ENCODE measurements at places on chromosomes 4 and X. TPM values are rescaled to one million over a fixed set of nuclear protein-coding genes. Genes with fewer than 3 reads are reported as not detected.

The PLAC8 gene
- 88.4 TPM for polyA plus RNA-seq

The RLIM gene
- 5.7 TPM for polyA plus RNA-seq

The DSPP gene
- polyA plus RNA-seq, result not detected

The CLIC2 gene
- polyA plus RNA-seq, result 2.8 TPM

The SSX2B gene
- polyA plus RNA-seq, result not detected

The USP26 gene
- polyA plus RNA-seq, result not detected

The L1CAM gene
- polyA plus RNA-seq, result 1.4 TPM

The ZAR1 gene
- polyA plus RNA-seq, result not detected

The SSX1 gene
- polyA plus RNA-seq, result not detected

The ADRA2C gene
- 0.61 TPM for polyA plus RNA-seq

The SSX4 gene
- not detected for polyA plus RNA-seq

The SLC7A11 gene
- 0.16 TPM for polyA plus RNA-seq

The RASGEF1B gene
- 7.4 TPM for polyA plus RNA-seq

The PTPN13 gene
- 18.3 TPM for polyA plus RNA-seq

The CYP2U1 gene
- polyA plus RNA-seq, result 0.77 TPM

The WDR17 gene
- polyA plus RNA-seq, result 0.22 TPM

The KLHL4 gene
- polyA plus RNA-seq, result 0.05 TPM

The AMBN gene
- polyA plus RNA-seq, result not detected

The NEXMIF gene
- polyA plus RNA-seq, result 0.14 TPM

The CLRN2 gene
- polyA plus RNA-seq, result not detected

The CENPVL1 gene
- not detected for polyA plus RNA-seq

The SORCS2 gene
- polyA plus RNA-seq, result 1.2 TPM

The ENPEP gene
- 0.10 TPM for polyA plus RNA-seq

The TLR7 gene
- polyA plus RNA-seq, result 0.04 TPM

The UGT2B17 gene
- polyA plus RNA-seq, result 0.10 TPM

The EDNRA gene
- polyA plus RNA-seq, result 1.6 TPM

The MSX1 gene
- 0.37 TPM for polyA plus RNA-seq

The TMEM156 gene
- 0.81 TPM for polyA plus RNA-seq

All from esophagus (tissue), 2 donors.